Activated CD8-positive, alpha-beta T cell treated with anti-CD3 and anti-CD28 coated beads, Interleukin-2, amount 10 ng/mL, durations not matched to agents 7 days and 5 days (primary cell): ENCODE measurements at places on chromosomes 2 and 18. TPM values are rescaled to one million over a fixed set of nuclear protein-coding genes. Genes with fewer than 3 reads are reported as not detected.

GRHL1 gene
- 0.57 TPM for total RNA-seq

PLCD4 gene
- 0.32 TPM for total RNA-seq

CD207 gene
- total RNA-seq, result not detected

- no peak for DNase-seq
- no peak overlapping the region for H3K4me3 ChIP-seq
- no peaks in the 10 kb centered on the region for H3K36me3 ChIP-seq
- H3K4me1 ChIP-seq, result no peaks in the 10 kb centered on the region
- H3K27me3 ChIP-seq, result no peaks in the 10 kb centered on the region
These were observed 218.2 kb upstream of the CELF4 start for GRCh38 chr18:37783771-37784170.

DNA sequence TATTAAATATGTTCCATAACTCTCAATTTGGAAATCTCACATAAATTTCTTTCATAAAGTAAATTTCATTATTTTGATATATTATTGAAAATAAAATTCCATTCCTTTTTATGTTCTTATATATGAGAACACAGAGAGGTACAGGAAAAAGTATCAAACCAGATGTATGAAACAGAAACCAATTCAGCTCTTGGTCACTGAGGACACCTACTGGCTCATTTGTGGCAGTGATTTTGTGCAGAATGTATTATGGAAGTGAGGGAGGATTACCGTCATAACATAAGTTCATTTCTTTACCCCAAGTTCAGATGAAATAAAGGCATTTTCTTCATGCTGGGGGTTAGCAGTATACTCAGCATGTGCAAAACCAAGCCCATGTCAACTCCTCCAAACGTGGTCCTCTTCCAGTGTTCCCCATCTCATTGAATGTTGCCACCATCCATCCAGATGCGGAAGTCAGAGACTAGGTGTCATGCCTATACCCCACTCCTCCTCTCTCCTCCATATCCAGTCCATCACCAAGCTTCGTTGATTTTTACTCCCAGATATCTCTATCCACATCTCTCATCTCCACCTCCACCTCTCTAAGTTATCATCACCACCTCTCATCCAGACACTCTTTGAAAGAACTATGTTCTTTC is 41.7 kb upstream of the MALL start:
- H3K4me1 ChIP-seq, result no peaks in the 10 kb centered on the region
- peak; percentile 44 for DNase-seq
- no peaks in the 10 kb centered on the region for H3K27me3 ChIP-seq
- peaks cover 2% of the 10 kb centered on the region for H3K36me3 ChIP-seq
- no peak overlapping the region for H3K4me3 ChIP-seq
- H3K27ac ChIP-seq, result no peak overlapping the region
